ENCODE measurements at places on chromosomes 5 and 9.

DNA sequence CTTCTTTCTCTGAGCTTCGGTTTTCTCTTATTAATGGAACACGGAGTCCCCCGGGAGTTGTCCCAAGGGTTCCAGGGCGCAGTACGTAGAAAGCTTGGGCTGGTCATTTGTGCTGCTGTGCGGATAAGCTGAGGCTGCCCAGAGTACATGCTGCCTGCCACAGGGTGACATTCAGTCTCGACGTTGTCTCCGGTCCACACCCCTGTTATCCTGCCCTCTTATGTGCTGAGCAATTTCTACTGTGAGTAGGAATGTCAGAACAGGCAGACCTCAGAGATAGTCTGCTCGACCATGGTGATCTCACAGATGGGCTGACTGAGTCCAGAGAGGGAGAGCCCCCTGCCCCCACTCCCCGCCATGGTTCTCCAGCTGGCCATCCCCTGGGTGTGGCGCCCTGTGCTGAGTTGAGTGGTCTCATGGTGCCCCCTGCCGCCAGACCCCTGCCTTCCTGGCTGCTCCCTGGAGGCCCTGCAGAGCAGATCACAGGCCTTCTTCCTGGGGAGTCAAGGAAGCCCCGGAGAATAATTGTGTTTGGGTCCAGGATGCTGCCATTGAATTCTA, 124.0 kb downstream of the RGS3 start:
- DNase-seq, result no peak

DNA sequence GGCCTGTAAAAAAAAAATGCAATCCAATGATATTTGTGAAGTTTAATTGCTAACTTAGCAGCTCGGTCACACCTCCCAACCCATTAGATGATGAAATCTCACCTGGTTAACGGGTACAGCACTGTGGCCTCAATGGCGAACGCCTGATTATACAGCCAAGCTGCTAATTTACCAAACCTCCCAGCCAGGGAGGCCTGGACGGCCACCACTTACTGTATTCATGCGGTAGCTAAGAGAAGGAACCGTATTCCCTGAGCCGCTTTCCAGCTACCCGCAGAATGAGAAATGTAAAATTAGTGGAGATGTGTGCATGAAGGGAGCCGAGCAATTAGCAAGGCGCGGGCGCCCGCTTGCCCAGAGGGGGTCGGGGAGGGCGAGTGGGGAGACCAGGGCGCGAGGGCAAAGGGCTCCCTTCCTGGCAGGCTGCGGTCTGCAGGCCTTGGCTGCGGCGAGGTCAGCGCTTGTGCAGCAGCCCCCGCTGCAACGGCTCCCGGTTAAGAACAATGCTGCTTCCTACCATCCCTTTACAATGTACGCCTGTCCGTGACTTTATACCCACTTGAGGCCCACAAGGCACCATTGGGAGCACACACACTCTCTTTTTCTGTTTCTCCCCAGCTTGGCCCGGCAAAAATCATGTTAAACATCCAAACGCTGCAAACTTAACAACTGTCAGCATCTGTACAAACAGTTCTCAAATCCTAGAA, 70.4 kb upstream of the TBCA start:
- no peak for DNase-seq

- DNase-seq, result peak; percentile 71
Observed at GRCh38 chr9:93183663-93184431, at the start of gene WNK2. Gene WNK2 (plus strand): TSS chr9:93184139. CDS start chr9:93184930, 791 bp downstream.

GRCh38 chr9:91844190-91844589, 105.8 kb downstream of the ROR2 start:
- no peak for DNase-seq

- DNase-seq, result no peak
Observed at GRCh38 chr5:111163000-111163399, 61.2 kb upstream of the CAMK4 start.

DNA sequence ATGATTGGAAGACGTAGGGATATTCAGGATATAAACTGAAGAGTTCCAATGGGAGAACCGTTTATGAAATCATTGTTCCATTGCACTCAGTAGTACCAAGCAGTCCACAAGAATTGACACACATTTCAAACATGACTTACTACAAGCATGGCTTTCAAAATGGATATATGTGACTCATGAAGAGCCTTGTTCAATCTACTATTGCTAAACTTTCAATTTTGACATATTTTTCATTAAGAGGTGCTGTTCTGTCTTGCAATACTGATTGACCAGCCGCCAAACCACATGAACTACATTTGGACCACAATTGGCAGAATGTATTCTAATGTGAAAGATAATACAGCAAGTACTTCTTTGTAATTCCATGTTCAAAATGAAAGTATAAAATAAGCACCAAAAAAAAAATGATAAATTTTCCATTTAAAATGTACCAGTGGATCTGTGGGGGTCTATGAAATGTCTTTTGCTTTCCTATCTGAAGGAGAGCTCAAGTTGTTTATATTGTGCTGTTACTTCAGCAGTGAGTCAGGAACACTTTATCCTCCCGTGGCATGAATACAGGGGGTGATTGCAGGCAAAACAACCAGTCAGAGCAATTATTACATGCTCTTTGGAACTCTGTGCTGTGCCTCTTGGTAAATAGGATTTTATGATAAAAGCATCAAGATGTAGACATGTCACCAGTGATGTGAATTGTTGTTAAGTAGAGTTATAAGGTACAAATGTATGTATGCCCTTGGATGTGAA, 366.0 kb downstream of the ARRDC3 start:
- no peak for DNase-seq

DNA sequence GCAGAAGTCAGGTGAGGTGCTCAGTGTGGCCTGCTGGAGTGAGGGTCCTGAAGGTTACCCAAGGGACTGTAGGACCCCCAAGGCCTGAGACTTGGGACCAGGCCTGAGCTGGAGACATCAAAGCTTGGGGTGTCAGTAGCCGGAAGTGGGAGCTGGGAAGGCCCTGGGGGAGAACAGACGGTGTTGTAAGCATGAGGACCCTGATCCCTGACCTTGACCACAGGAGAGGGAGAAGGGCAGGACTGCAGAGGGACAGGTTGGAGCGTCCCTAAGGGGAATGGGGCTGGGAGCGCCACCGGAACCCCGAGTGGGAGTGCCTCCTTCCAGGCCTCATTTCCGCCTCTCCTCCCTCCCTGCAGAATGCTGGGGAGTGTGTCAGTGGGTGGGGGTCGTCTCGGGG, 533 bp downstream of the TTC16 start:
- DNase-seq, result no peak

Data from GM19239 (cell line).